ENCODE measurements at places on chromosomes 16 and 17.

- DNase-seq: peak; percentile 68
Observed at GRCh38 chr17:75778861-75779249, 5.8 kb upstream of the UNK start.

GRCh38 chr16:52743707-52744106, 196.8 kb upstream of the TOX3 start:
- no peak for DNase-seq

DNA sequence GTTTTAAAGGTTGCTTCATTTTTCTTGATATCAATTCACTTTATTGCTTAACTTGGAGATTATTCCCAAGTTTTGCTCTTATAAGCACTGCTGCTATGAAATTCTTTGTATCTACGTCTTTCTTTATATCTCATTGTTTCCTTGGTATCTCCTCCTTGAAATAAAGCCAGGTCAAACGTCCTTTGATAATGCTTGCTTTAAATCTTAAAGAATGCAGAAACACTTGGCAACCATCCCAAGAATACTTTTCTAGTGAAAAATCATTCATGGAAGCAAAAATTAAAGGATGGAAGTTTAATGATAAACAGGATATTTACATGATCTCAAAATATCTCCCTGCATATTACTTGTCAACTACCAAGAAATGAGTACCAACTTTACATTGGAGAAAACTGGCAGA, 175.2 kb downstream of the CPPED1 start:
- no peak for DNase-seq

- DNase-seq: no peak
Observed at GRCh38 chr16:14310519-14310991, 239.4 kb downstream of the MRTFB start.

GRCh38 chr16:4391631-4392381, 20.2 kb downstream of the VASN start:
- DNase-seq: no peak

- no peak for DNase-seq
Observed at GRCh38 chr16:56980792-56981724, 8.3 kb upstream of the NLRC5 start.

GRCh38 chr16:17277981-17278381, 192.8 kb downstream of the XYLT1 start:
- DNase-seq: no peak

DNA sequence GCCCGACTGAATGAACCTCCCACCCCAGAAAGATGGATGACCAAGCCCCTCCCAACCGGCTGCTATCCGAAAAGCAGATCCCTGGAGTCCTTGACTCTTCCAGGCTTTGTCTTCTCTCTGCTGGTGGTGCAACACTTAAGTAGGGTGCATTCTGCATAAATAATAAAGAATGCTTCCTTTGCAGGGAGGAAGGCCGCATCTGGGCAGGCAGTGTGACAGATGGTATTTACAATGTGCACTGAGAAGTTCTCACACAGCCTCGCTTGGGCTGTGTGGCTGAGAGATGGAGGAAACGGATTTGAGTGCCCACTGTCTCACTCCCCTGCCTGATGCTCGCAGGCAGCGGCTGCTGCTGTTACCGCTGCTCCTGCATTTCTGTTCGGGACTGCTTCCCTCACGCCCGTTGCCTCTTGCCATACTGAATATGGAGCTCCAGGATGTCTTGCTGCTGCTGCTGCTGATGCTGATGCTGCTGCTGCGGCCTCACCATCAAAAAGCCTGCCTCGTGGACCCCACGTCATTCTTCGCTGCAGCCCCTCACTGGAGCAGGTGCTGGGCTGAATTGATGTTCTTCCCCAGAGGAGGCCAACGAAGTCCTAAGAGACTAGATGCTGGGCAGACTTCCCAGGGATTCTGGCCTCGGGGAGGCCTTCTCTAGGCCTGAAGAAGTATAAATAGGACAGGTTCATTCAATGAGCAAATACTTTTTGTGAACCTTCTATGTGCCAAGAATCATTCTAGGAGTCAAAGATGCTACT, 7.1 kb upstream of the RHBDL3 start:
- DNase-seq: no peak

DNA sequence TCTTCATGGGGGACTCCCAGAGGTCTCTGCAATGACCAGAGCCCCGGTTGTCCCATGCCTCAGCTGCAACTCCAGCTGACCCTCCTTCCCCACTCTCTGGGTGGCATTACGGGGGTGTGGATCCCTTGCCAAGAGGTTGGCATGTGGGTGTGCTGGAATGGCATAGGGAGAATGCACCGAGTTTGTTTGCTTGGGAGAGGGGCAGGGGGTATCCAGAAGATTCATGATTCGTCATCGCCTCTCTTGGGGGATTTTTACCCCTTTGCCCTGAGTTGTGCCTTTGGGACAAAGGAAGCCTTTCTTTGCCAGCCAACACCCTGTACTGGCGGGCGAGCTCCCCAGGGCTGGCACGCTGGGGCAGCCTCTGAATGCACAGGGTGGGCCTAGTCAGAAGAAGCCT, 6.5 kb downstream of the ERBB2 start:
- no peak for DNase-seq

GRCh38 chr17:9107527-9107926, 86.2 kb downstream of the NTN1 start:
- no peak for DNase-seq

DNA sequence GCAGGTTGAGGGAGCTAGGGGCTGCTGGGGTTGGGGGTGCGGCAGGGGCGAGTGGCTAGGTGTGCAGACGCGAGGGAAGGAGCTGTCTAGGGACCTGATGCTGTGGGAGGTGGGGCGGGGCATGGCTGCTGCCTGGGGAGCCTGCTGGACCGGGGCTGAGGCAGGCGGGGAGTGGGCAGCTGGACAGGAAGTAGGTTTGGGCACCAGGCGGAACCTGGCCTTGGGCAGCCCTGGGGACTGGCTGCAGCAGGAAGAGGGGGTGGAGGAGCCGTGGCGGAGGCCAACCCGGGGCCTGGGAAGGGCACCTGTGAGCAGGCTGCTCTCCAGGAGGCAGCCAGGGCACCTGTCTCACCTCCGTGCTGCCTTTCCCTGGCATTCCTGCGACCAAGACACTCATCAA, 5.9 kb upstream of the DNASE1L2 start:
- no peak for DNase-seq

- no peak for DNase-seq
Observed at GRCh38 chr17:50270435-50271362, 3.6 kb upstream of the TMEM92 start.

DNA sequence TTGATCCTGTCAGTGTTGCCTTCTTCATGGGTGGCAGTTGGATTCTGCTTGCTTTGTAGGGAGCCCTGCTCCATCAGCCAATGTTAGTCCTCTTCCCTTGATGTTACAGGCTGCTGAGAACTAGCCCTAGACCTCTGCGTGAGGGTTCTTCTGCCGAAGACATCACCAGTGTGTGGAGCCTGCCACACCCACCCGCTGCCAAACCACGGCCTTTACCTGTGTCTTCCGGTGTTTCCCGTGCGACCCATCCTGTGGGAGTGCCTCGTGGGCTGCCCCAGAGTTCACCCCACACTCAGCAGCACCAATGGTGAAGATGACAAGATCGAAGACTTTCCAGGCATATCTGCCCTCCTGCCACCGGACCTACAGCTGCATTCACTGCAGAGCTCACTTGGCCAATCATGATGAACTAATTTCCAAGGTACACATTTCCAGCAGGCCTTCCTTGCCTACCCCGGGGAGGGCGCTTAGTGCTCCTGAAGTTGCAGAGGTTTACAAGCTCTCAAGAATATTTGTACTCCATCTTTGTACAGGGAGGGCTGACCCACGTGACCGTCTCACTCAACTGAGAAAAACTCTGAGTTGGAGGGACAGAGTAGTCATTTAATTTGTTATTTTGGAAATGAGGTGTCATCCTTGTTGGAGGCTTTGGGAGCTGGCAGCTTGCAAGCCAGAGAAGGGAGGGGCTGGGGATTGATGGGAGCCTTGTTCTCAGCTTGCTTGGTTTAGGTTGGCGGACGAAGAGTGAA, 21.8 kb downstream of the YPEL2 start:
- no peak for DNase-seq

- DNase-seq: no peak
Observed at GRCh38 chr17:36107660-36108059, 4.0 kb downstream of the CCL4 start.

DNA sequence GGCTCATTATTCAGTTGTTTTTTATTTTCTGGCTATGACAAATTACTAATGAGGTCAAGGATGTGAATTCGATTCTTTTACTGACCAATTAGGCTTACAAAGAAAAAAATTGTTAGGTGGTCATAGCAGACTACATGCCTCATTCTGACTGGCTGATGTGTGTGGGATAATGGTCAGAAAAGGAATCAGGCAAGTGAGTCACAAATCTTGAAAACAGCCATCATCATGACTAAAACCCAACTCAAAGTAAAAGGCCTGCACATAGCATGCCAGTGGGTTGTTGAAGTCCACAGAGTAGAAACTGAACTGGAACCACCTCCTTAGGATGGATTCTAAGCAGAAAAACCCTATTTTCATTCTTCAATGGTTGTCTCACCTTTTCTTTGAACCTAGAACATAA, 8.6 kb downstream of the RPGRIP1L start:
- DNase-seq: no peak

DNA sequence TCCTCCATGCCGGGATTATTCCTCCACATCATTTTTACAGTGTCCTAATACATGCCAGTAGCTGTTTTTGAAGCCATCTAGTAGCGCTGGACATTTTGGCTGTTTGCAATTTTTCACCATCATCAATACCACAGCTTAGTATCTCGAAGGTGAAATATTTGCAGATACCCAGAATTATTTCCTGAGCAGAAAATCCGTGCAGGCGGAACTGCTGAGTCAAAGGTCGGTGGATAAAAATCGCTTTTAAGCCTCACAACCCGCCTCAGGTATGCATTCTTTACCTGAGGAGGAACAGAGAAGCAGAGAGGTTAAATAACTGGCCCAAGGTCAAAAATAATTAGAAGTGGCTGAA, 584 bp upstream of the TNRC6A start:
- no peak for DNase-seq

DNA sequence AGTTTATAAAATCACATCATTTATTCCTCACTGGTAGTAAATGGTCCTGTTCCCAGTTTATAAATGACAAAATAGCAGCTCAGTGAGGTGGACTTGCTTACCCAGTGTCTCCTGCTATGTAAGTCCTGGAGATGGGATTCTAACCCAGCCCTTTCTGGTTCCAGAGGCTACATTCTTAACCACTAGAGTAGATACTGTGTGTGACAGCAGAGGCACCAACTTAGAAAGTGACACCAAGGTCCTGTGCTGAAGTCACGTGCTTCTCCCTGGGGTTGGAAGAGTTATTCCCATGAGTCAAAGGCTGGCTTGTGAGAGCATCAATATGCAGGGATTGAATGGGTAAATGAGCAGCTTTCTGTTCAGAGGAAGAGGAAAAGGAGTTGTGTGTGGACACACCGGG, 167.3 kb upstream of the IRX3 start:
- no peak for DNase-seq
